ENCODE measurements at places on chromosomes 2 and 18. TPM values are rescaled to one million over a fixed set of nuclear protein-coding genes. Genes with fewer than 3 reads are reported as not detected.

Gene PSMA8
- not detected for total RNA-seq

Gene RBM44
- total RNA-seq: 0.50 TPM

Gene NYAP2
- not detected for total RNA-seq

Gene RDH14
- 22.6 TPM for total RNA-seq

Gene PSTPIP2
- total RNA-seq: 14.4 TPM

Gene CPLX4
- not detected for total RNA-seq

Gene CCDC68
- 0.56 TPM for total RNA-seq

GRCh38 chr2:200408428-200409316 is 101.2 kb downstream of the KCTD18 start:
- DNase-seq: peak; percentile 59

GRCh38 chr18:59957957-59958356 is 58.2 kb downstream of the PMAIP1 start:
- DNase-seq: no peak

DNA sequence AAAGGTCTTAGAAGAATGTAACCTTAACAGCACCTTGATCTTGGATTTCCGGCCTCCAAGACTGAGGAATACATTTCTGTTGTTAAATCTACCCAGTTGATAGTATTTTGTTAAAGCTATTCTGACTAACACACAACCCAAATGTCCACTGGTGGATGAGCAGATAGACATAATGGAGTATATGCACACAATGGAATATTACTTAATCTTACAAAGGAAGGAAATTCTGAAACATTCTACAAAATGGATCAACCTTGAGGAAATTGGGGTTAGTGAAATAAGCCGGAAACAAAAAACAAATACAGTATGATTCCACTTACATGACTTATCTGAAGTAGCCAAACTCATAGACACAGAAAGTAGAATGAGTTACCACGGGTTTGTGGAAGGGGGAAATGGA is 168.7 kb downstream of the ZNF804A start:
- DNase-seq: no peak

GRCh38 chr2:178479758-178480226 is 465 bp upstream of the PLEKHA3 start:
- no peak for DNase-seq

- no peak for DNase-seq
Measured at GRCh38 chr2:162166745-162167144, 14.7 kb upstream of the GCG start.

DNA sequence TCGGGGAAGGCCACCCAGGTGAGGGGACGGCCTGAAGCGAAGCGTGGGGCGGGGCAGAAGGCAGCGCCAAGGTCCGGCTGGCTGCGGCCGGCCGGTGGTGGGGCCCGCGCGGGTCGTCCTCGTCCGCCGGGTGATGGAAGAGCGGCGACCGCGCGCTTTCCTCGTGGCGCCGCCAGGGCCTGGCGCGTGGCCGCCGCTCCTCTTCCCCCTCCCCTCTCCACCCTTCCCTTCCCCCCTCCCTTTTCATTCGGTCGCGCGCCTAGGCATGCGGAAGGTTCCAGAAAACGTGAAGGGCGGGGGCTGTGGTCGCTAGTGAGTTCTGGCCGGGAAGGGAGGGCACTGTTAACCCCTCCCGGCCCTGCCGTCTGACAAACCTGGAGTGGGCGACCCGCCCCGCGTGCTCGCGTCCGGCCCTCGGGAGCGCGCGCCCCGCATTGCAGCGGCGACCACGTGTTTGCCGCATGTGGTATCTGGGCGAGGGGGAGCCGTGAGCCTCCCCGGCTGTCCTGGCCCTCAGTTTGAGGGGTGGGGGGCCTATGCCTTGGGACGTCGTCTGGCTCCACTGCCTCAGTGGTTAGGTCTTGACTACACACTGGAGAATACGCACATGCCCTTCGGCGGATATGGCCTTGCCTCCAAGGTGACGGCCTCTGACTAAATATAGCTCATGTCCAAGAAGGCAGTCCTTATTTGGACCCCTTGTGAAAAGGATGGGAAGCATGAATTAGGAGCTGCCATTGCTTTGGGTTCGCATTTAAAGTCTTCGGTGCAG is 579 bp downstream of the MAT2A start:
- peak; percentile 73 for DNase-seq

GRCh38 chr2:83280391-83280790 is 1178.7 kb downstream of the SUCLG1 start:
- no peak for DNase-seq

DNA sequence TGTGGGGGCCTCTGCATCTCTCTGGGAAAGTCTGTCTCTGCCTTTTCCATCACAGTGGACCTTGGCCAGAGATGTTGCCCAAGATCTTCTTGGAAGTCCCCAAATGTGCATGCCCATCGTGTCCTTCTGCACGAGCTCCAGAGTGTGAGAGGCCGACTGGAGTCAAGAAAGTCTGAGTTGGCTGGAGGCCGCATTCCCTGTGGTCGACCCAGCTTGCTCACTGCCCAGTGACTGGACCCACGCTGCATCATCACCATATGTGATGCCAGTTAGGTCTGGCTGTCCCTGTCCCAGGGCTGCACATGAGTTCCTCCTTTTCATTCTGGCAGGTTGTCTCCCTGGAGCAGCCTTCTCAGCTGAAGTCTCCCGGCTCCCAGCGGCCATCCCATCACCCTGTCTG is 93.8 kb downstream of the ARL4C start:
- DNase-seq: no peak

DNA sequence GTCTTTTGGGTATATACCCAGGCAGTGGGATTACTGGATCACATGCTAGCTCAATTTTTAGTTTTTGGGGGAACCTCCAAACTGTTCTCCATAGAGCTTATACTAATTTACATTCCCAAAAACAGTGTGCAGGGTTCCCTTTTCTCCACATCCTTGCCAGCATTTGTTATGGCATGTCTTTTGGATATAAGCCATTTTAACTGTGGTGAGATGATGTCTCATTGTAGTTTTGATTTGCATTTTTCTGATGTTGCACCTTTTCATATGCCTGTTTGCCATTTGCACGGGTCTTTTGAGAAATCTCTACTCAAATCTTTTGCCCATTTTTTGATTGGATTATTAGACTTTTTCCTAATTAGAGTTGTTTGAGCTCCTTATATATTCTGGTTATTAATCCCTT is 8.0 kb downstream of the FASTKD1 start:
- no peak for DNase-seq

- DNase-seq: no peak
Measured at GRCh38 chr2:199303728-199304177, 154.0 kb downstream of the SATB2 start.

DNA sequence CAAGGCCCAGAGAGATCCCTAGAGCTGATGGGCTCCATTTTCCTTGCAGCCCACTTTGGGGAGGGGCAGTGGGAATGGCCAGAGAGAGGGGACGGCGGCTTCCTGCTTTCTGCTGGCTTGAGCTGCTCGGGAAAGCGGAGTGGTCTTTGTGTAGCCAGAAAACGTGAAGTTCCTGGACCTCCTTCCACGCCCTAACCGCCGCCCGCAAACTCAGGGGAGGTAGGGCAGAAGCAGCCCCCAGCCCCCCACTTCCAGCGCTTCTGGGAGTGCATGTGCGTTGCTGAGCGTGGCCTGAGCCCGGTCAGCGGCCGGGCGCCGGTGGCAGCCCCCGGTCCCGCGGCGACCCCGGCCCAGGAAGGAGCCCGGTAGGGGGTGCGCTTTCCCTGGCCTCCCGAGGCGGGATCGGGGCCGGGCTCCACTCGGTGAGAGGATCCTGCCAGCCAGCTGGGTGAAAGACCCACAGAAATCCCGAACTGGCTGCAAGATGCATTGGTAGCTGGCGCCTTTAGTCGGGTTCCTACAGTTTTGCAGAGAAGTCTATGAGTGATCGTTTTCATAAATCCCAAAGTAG is 25.3 kb upstream of the BOD1L2 start:
- DNase-seq: peak; percentile 81
